ENCODE measurements at places on chromosomes 11 and 22.
A peak's percentile ranks its signal among the peaks of the same experiment; 100 is the strongest.

DNA sequence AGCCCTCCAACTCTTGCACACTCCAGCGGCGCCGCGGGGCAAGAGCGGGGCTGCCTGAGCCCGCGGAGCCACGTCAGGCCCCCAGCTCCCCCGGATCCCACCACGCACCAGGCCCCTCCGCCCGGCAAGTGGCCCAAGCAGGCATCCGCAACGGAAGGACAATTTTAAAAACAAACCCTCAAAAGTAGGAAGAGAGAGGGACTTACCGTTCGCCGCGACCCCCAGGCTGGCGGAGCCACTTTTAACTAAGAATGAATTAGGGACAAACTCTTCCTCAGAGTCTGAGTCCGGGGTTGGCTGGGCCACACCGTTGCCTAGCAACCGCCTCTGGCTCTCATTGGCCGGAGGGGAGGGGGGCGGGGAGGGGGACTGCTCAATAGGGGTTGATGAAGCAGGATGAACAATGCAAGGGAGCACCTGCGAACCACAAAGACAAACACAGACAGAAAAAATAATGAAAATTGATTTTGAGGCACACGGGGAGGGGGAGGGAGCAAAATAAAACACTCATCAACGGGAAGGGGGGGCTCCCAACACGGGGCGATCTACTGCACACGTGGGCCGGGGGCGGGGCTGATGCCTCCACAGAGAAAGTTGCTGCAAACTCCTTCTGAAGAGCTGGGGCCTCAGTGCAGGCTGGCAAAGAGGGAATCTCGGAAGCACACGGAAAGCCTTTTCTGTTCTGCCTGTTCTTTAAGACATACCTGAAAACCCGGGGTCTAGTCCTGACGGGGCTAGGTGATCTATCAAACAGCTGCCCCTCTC lies 387.5 kb upstream of the NARS2 start:
- peak; percentile 30 for DNase-seq

GRCh38 chr11:112689851-112690250 lies 271.4 kb upstream of the NCAM1 start:
- DNase-seq, result no peak

GRCh38 chr11:118623269-118623655 lies 15.8 kb downstream of the PHLDB1 start:
- DNase-seq, result peak; percentile 46

DNA sequence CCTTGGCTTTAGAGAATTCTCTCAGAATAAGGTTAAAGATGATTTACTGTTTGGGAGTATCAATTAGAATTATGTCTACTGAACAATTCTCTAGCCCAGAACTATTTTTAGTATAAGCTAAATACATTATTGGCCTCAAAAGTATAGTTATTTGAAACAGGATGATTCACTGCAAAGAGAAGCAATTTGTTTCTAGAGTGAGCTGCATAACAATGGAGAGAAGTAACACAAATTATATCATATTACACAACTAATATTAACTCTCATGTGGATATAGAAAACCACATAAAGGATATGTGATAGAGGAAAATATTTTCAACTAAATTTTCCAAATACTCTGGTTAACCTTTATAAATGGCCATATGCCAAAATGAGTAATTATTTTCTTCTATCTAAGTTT lies 24.9 kb downstream of the PGM2L1 start:
- peak; percentile 57 for DNase-seq

DNA sequence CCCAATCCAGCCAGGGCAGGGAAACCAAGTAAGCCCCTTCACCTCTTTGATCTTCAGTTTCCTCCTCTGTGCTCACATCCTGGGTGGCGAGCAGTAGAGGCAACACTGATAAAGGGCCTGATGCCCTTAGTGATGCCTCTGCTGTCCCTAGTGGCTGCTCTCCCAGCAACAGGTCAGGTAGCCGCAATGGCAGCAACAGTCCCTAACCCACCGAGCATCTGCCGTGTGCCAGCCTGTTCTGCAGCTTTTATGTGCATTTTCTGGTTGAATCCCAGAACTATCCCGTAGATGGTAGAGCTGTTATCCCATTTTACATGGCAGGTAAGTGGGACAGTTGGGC lies 5.2 kb downstream of the SCYL1 start:
- no peak for DNase-seq

GRCh38 chr22:36831717-36832116 lies 14.9 kb upstream of the PVALB start:
- DNase-seq, result no peak

GRCh38 chr11:71060391-71060791 lies 192.0 kb downstream of the SHANK2 start:
- no peak for DNase-seq

DNA sequence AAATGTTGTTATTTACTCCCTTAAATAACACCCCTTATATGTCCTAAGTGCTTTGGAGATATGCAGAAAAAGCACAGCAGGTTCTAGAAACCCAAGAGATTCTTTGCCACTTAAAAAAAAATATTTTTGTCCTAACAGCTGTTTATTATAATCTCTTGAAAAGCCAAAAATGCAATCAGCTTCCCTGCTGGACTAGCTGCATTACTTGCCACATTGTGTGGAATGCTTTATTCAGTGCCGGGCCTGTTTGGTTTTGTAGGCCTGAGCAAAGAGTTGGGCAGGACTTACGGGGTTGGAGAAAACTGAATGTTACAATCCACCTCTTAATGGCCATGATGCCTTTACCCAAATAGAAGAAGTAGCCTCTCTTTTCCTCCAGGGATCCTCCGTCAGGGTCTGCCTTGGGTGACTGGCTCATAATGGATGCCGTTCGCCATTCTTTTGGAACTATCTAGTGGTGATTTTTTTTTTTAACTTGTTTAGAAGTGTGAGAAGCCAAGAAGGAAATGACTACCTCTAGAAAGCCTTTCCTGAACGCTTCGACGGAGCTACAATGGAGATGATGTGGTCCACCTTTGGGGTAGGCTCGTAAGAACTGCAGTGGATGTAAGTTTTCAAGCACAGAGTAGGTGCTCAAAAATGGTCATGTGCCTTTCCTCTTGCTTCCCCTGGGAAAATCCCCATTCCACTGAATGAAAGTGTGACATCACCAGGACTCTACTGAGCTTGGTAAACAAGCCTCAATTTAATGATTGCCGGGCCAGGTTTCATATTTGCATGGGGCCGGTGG lies 241.3 kb upstream of the NCAM1 start:
- DNase-seq, result no peak

DNA sequence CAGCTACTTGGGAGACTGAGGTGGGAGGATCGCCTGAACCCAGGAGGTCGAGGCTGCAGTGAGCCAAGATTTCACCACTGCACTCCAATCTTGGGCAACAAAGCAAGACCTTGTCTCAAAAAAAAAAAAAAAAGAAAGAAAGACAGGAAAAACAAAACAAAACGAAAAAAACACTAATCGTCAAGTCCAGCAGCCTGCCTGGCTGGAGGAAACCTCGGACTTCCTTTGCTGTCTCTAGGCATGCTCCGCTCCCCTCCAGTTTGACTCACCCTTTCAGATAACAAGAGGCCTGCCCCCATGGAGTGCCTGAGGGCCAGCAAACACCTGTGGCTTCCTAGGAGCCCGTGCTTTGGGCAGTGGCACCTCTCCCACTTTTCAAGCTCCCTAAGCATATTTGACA lies 28.8 kb upstream of the CHKA start:
- DNase-seq, result peak; percentile 82

DNA sequence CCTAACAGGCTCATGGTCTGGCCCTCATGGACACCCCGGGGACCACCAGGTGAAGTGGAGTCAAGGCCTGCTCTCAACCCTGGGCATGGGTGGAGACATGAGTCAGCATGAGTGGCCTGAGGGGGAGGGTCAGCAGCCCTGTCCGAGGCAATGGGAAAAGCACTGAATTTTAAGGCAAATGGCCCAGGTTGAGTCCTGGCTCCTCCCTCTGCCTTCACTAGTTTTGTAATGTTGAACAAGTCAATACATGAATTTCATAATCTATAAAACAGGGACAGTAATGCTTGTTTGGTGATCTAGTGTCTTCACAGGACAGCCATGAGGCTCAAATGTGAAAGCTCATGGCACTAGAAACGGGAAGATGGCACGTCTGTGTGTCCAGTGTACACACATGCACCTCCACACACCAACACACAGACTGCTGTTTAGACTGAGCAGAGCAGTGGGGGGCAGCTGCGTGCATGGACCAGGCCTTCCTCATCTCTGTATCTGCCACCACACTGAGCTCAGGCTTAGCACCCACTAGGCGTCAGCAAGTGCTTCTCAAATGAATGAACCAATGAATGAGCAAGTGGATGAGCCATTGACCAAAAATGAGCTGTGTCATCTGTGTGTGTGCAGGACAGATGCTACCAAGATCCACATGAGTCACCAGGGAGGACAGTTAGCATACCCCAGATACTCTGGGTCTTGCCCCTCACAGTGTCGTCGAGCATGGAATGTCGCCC lies 63.4 kb downstream of the NRXN2 start:
- DNase-seq, result peak; percentile 60

DNA sequence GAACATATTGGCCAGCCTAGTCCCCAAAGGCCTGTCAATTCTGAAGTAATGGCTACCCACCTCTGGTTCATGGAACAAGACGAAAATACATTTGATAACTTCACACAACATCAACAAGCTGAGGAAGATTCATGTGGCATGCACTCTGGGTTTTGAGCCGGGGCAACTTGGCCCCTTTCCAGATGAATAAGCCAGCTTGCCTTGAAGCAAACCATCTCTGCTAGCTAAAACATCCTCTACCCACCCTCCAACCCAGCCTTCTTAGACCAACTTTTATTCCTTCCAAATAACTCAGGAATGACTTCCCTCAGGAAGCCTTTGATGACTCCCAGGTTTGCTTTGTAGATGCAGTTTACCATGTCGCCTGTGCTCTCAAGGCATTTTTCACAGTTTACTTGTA lies 94.4 kb downstream of the SLC1A2 start:
- DNase-seq, result peak; percentile 21

GRCh38 chr22:30445438-30446145 lies 20.0 kb downstream of the MTFP1 start:
- DNase-seq, result peak; percentile 63

DNA sequence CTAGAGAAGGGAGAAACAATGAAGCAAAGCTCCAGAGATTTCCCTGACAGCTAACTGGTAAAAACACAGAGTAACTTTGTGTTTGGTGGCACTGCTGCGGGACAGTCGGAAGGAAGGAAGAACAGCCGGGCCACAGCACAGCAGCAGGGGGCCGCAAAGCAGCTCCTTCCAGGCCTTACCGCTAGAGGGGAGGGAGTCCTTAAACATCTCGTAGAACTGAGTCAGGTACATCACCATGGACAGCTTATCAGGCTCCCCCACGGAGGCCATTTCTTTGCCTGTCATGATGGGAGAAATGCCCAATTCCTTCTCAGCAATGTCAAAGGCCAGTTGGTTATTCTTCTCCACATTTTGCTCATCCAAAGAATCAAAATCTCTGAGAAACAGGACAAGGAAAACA lies 114.6 kb upstream of the BID start:
- peak; percentile 45 for DNase-seq

DNA sequence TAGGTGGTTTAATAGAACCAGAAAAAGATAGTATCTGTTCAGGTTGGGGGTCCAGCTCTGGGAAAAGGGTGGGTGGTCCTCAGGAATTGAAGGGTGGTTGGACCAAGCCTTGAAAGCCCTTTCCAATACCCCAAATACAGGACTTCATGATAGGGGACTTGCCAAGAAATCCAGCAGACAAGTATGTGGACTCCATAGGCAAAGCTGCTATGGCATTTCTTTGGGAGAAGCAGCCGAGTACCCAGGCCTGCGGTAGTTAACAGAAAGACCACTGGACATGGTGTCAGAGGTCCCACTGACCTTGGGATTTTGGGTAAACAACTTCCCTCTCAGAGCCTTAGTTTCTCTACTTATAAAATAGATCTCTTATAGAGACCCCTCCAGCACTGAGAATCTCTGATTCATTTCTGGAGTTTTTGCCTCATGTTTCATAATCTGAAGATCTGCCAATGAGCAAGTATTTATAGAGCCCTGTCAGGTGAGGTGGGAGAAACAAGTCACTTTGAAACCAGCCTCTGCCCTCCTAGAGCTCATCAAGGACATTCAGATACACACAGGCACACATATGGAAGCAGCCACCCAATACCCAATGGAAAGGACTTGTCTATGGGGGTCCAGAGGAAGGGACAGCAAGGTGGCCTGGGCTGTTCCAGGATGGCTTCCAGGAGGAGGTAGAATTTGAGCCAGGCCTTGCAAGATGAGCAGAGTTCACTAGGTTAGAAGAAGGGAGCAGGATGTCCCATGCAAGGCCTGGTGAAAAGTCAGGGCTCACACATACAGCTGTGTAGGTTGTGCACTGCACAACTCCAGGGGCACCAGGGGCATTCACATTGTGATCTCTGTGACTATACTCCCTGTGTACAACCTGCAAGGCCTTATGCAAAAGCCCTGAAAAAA lies 31.0 kb upstream of the ACCSL start:
- DNase-seq, result no peak

GRCh38 chr11:16784097-16784496 lies 45.6 kb downstream of the C11orf58 start:
- DNase-seq, result no peak

DNA sequence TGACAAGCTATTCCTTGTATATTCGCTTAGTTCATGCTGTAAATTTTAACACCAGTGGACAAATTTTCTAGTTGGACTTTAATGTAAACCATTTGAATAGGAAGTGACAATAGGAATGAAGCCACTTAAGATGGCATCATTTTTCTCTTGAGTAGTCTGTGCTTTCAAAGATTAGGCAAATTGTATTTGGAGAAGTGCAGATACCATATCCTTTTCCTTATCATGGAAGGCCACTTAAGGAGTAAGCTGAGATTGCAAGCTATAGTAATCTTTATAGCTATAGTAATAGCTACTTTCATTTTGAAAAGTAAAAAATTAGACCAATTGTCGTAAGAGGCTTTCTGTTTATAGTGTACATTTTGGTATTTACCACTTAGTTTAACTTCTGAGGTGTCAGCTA lies 12.8 kb downstream of the CAPRIN1 start:
- no peak for DNase-seq

DNA sequence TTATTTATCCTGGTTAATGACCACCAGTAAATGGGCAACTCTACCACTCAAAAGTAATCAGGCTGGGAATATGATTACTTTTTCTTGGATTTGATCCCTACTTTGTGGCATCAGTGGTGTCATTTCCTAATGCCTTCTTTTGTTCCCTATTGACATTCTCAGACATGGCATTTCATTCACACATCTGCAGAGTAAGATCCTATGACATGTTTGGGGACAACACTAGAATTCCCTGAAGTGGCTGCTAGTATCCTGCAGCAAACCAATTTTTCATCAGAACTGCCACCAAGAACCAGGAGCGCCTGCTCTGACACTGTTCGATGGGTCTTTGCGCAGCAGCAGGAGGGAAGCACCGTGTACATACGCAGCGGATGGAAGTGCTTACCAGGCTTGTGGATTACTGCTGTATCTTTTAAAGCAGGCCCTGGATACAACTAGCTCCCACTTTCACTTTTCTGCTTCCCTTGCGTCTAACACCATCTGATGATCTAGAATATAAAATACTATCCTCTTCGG lies 97.7 kb downstream of the LARGE2 start:
- DNase-seq, result no peak

DNA sequence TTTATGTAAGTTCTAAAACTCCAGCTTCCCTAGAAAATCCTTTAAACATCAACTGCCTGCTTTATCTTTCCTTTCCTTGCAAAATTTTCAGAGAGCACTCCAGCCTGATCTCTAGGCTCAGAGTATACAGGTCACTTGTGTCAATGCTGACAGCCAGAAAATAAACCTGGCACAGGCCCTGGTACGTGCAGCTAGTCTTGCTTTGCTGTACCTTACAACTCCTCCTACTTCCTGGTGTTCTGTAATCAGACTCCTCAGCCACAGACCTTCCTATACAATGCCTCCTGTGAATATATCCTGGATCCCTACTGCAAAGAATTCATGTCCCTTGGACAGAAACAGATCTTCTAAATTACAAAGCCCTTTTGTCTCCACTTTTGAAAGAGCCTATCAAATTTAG lies 24.2 kb upstream of the TMEM123 start:
- peak; percentile 47 for DNase-seq

GRCh38 chr11:122853971-122854446 lies 15.7 kb downstream of the CRTAM start:
- peak; percentile 73 for DNase-seq

All from iris pigment epithelial cell (primary cell).